ENCODE measurements at places on chromosomes 1 and 21.
A peak's percentile ranks its signal among the peaks of the same experiment; 100 is the strongest.

GRCh38 chr1:233005156-233005555, 54.7 kb downstream of the NTPCR start:
- no peak for DNase-seq

- no peak for DNase-seq
Observed at GRCh38 chr1:221933814-221934213, 191.9 kb upstream of the DUSP10 start.

DNA sequence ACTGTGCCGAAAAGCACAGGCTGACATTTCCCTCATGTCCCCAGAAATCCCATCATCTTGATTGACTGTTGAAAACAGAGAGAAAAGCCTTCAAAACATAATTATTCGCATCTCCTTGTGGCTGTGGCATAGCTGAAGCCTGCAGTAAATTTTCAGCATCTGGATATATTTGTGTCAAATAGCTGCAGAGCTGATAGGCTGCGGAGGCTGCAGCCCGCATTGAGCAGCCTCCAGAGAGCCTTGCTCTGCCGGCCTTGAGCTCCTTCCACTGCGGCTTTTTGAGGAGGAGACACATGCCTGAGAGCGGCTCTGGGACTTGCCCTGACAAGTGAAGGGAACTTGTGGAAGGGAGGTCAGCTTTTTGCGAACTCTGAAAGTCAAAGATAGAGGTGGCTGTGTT, 144.7 kb downstream of the RYR2 start:
- DNase-seq = no peak

DNA sequence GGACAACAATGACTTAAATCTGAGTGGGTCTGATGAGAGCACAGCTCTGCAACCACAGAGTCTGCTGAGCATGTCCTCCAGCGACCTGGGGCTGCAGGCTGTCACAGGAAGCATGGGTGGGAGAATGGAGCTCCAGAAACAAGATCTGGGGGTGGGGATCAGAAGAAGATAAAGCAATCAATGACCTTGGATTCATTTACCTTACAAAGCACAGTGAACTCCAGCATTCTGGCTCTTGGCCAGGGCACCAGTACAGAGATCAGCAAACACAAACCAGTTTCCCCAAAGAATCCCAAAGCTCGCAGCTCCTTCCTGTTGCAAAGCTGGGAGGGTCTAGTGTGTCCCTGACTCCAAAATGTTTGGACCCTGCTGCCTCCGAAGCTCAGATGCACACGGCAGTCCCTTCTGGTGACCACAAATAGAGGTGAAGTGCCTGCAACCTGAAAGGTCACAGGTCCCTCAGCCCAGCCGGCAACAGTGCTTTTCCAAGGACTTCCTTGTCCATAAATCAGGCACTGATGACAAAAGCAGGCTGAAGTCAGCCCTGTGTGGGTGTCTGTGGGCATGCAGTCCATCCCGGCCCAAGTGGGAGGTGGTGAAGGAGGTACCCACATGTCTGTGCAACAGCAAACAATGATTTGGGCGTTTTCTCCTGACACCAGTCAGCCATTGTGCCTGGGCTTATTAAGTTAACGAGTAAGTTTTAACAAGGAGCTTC, 76.1 kb downstream of the SH3BGR start:
- no peak for DNase-seq

DNA sequence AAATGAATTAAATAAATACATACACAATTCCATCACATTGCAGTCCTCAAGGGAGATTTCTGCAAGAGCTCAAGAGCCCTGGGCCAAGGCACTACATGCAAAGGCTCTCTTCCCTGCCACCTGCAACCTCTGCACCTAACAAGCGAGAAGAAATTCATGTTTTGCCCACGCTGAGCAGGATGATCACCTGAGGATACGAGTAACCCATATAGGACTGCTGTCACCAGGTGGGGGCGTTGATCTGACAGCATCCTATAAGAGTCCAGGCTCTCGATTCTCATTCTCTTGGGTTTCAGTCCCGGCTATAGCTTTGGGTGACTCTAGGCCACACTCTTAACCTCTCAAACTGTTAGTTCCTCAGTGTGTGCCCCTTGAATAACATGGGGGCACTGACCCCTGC, 18.7 kb upstream of the SPOCD1 start:
- no peak for DNase-seq

DNA sequence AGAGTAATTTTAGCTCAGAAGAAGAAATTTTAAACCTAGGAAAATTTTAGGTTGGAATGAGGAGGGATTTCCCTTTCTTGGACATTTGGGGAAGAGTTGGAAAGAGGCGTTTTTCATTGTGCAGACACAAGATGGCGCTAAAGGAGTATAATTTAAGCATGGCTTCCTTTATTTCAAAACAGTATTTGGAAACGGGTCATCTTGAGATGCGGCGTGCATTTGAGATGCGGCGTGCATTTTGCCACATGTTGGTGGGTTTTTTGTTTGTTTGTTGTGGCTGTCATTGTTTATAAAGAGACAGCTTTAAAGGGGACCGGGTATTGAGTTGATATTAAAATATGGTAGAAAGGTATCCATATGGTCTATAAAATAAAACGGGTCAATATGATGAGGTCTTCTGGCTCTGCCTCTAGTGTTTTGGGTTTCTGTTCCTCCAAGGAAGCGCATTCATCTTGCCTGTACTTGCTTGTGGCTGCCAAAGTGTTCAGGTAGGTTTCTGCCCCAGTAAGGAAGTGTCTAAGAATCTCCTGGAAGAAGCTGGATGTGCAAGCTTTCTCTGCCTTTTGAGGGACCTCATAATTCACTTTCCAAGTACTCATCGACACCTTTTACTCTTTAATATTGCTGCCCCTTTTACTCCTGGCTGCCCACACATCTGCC, 210.3 kb downstream of the SLC35F3 start:
- DNase-seq = peak; percentile 3

DNA sequence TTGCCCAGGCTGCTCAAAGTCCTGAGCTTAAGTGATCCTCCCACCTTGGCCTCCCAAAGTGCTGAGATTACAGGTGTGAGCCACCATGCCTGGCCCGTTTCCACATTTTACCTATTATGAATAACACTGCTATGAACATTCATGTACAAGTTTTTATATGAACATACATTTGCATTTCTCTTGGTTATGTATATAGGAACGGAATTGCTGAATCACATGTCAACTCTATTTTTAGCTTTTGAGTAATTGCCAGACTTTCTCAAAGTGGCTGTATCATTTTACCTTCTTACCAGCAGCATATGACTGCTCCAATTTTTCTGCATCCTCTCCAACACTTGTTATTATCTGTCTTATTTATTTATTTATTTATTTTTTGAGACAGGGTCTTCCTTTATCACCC, 2.7 kb downstream of the SPATA21 start:
- DNase-seq = no peak

GRCh38 chr1:54338464-54338863, 67.7 kb downstream of the SSBP3 start:
- DNase-seq = no peak

DNA sequence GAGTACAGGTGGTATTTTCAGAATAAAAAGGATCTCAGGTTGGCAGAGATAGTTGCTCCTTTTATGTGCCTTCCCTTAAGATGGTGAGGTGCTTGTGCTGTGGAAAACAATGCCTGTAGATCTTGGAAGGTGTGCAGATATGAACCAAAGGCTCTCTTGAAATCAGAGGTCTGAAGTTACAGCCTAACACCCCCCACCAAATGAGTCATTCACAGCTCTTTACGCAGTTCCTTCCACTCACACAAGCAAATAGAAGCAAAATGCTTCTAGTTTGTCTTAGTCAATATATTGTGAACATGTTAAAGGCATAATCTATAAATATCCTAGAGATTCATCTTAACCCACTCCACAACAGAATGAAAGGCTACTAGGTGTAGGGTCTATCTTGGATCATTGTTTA, 128.9 kb upstream of the NR5A2 start:
- DNase-seq = no peak

DNA sequence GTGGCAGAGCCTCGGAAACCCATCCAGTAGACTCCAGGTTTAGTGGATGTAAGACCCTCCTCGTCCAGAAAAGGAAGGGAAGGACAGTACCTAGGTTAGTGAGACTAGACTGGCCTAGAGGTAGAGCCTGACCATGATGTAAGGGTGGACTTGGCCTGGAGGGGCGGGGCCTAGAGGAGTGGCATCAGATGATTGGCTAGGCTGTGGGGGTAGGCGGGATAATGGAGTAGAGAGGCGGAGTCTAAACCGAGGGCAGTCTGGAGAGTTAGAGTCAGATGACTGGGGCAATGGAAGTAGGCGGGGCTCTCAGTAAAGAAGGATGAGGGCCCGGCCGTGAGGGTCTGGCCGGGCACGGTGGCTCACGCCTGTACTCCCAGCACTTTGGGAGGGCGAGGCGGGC, 70.1 kb downstream of the EPHB2 start:
- DNase-seq = no peak

DNA sequence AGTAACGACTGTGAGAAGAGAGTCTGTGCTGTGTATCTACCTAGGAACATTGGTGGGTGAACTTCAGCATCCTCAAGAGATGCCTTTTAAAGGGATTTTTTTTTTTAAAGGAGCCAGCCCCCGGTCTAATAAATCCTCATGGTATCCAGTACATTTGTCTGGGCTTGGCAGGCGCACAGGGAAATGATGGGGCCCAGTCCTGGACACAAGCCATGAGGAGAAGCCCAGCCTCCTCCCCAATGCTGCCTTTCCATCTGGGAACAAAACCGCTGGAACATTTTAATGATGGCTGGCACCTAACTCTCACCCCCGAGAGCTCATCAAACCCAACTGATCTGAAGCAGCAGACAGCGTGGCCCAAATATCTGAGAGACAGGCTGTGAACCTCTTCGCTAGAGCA, 64.2 kb downstream of the ACOT7 start:
- no peak for DNase-seq

DNA sequence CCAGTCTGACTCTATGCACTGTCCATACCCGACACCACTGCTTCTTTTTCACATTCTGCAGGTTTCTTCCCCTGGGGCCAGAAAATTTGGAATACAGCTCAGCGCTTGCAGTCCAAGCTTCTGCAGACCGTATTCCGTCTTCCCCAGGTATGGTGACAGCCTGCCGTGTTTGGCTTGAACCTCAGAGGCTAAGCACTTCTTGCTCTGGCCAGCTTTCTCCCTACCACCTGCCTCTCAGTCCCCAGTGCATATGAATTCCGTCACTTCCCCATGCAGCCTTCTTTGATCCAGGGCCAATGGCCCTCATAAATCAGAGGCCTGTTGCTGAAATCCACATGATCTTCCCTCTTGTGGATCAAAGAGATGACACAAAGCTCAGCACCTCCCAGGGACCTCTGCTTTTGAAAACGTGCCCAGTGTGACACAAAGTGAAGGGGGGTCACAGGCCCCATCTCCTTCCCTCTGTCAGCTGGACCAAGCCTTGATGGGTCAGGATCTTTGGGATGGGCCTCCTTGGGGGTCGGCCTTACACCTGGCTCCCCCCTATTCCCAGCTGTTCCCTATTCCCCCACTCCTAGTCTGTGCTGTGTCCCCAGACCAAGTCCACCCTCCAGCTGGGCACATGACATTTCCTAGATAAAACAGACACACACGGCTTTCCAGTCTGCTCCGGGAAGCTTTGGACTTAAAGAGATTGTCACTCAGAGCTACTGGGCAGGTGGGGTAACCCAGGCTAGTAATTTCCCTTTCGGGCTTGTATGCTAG, 66.6 kb downstream of the HMGB4 start:
- no peak for DNase-seq

DNA sequence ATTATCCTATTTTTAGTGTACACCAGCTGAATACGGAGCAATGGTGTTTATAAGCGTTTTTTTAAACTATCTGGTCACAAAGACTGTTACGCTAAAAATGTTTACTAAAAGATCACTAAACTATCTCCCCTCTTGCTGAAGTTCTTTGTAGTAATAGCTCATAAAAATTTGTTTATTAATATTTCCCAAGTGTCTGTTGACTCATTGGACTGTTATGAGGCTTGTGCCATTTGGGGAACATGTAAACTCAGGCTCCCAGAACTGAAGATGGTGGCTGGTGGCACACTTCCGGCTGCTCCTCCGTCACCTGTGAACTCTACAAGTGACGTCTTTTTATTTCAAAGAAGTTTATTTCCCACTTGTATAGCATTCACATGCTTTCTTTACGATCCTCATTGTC, 46.3 kb downstream of the AIDA start:
- no peak for DNase-seq

- DNase-seq = peak; percentile 16
Observed at GRCh38 chr1:119712342-119713038, 756 bp downstream of the PHGDH start.

DNA sequence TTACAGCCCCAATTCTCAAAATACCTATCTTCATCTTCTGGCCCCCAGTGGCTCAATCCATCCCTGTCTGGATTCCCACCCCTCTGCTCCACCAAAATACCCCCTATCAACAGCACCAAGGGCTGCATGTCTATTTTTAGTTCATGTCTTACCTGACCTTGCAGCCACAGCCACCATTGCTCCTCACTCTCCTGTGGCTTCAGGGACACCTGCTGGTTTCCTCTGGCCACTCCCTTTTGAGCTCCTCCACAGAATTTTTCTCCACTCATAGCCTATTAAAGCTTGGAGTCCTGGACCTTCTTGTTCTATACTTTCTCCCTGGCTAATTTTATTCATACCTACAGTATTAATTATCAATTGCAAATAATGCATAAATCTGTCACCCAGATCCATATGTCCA, 125.3 kb upstream of the NGF start:
- DNase-seq = no peak

GRCh38 chr1:15583016-15583706, 1.7 kb downstream of the AGMAT start:
- no peak for DNase-seq

DNA sequence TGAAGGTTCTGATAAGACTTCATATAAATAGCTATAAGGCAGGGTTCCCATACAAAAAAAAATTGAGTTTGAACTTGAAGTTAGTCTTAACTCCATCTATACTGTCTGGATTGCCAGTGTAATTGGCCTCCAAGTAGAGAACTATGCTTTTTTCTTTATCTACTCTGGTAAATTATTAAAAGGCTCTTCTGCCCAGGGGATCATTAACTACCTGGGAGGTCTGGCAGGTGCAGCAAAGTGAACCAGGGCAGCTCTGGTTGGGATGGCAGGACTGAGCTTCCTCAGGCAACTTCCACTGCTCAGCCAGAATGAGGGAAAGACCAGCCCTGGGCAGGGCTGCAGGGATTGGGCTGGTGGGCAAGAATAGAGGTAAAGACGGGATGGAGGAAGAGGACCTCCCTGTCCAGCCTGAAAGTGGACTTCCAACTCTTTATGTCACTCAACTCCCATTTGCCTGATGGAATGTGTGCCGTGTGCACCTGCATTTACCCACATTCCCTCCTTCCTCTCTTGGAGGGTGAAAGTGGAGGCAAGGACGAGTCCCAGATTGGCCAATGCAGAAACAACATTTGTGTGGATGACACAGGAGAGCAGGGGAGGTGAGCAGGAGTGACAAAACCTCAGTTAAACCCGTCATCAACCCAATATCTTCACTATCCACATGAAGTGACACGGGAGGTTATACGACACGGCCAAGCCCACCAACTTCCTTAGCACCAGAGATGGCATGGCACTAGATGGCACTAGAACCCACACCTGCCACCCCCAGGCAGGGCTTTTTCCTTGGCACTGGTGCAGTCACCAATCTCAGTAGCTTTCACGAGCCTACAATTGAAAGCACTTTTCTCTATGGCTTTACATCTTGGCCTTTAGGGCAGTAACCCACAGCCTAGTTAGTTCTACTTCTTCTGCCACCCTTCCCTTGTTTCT, 25.2 kb downstream of the CCN1 start:
- DNase-seq = no peak

All from activated CD4-positive, alpha-beta T cell treated with anti-CD3 and anti-CD28 coated beads, Interleukin-2, amount 50 U/mL, for 4 hours (primary cell).